Fibroblast of lung (primary cell): ENCODE measurements at places on chromosomes 2 and 18.

DNA sequence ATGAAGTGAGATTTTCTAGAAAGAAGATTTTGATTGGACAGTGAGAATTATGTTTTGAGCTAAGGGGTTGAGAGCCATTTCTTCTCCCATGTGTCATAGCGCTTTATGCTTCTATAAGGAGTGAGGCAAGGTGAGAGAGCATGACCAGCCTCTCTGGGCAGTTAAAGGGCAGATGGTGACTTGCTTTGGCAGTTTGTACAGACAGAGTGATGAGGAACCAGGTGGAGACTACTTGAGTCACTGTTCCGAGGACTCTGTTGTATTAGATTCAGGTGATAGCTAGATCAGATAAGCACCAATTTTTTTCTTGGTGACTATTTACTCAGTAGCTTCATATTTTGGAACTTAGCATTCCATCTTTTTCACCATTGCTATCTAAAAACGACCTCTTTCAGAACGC, 4.5 kb downstream of the CRIM1 start:
- DNase-seq = no peak

- DNase-seq = no peak
Measured at GRCh38 chr18:74419761-74420160, 37.3 kb downstream of the DIPK1C start.

DNA sequence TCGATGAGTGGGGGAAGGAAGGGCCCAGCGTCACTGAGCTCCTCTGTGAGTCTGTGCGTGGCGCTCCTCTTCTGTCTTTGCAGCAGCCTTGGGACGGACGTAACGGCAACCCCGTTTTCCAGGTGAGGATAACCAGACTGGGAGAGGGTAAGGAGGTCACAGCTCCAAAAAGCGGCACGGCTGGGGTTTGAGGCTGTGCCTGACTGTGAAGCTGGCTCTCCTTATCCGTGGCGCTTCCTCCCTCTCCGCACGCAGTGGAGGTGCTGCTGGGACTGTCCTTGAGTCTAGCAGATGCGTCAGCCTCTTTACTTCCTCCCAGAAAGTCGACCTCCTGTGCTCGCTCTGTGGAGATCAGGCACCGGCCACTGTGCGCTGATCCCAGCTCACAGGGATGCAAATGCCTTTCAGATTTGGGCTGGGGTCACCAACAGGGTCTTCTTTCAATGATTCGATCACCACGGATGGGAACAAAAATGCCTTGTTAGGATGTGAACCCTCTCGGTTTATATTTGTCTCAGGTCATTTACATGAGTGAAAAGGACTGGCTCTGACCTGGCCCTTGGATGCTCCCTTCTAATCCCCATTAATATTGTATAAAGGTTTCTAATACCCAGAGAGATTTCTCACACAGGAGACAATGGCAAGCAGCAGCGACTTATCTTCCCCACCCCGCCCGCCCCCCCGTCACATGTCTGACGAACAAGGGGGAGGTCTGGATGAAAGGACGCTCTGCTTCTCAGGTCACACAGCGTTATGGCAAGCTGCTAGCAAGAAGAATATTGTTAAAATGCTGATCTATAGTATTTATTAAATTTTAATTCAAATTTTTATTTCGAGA, 30.1 kb upstream of the E2F6 start:
- peak; percentile 15 for DNase-seq

GRCh38 chr2:120203251-120204021, 19.8 kb downstream of the TMEM185B start:
- DNase-seq = no peak

GRCh38 chr2:44397447-44398175, 35.9 kb downstream of the CAMKMT start:
- DNase-seq = no peak

DNA sequence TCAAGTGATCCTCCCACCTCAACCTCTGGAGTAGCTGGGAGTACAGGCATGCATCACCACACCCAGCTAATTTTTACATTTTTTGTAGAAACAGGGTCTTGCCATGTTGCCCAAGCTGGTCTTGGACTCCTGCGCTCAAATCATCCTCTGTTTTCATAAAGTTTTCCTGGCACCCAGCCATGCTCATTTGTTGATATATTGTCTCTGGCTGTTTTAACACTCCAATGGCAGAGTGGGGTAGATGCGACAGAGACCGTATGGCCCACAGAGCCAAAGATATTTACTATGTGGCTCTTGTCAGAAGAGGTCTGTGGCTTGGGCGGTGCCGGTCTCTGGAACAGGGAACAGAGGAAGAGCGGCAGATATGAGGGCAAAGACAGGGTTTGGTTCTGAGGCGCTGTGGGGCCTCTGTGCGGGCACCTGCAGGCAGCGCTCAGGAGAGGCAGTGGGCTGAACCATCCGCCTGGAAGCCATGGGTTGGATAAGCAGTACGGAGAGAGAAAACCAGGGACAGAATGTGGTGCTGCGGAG, 50.2 kb downstream of the CENPO start:
- no peak for DNase-seq

GRCh38 chr18:3875961-3876360, 426.0 kb downstream of the TGIF1 start:
- DNase-seq = no peak

DNA sequence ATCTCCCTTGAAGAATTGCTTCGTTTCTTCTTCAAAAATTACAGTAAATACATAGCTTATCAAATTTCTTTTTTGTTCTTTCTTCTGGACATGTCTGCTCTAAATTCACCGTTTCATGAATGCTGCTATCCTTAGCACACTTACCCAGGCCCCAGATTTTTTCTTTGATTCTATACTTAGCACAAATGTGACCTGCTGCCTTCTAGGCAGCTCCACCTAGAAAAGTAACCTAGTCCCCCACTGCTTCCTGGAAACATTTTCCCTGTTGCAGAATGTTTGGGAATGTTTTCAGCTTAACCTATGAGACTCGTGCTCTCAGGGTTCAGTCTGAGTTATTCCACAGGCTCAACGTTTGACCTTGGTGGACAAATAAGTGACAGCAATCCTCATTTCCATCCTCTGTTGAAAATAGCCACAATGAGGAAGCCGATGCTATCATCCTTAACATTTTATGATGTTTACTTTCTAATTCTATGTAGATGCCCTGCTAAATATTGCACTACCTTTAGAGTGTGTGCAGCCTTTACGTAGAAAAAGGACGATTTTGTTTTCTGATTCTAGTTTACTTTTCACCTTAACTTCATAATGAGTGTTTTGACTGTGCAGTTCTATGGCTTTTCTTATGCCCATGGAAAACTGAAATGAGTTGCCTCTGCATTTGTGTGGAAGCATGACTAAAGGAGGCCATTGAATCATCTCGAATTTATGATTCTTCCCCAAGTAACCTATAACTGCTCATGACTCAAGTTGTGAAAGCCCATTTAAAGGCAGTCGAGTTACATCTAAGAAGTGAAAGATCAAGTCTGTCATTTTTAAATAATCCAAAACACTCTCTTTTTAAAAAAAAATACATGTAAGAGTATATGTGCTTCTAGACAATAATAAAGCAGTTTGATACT, 47.7 kb downstream of the TMEM182 start:
- DNase-seq = no peak

DNA sequence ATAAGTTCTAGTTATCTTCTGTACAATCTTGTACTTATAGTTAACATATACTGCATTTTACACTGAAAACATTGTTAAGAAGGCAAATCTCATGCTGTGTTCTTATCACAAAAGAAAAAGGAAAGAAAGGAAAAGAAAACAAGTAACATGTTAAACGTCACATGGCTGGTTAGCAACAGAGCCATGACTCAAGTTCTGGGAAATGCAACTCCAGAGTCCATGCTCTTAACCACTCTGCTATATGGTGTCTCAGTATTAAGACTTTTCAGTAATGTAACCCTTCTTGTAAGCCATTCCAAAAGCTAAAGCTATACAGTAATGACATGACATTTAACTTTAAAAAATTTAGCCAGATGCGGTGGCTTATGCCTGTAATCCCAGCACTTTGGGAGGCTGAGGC, 181.4 kb downstream of the BARD1 start:
- DNase-seq = no peak

DNA sequence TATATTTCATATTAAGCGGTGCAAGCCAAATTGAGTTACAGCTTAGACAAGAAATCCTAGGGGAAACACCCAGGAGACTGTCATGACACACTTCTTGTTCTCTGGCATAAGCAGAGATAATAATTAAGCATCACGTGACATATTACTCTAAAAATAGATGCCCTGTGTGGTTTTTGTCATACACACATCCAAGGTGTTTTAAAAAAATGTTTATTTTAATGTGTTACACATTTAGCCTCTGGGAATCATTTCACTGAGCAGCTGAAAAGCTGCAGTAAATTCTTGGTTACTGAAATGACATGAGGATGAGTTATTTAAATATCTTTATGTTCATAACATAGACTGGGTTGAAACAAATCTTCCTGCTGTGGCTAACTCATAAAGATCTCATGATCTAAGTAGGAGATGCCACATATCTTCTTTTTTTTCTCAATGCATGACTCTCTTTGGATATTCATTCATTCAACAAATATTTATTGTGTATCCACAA, 38.0 kb upstream of the ERMN start:
- no peak for DNase-seq

- DNase-seq = no peak
Measured at GRCh38 chr2:37111958-37112357, 27.6 kb downstream of the GPATCH11 start.

- no peak for DNase-seq
Measured at GRCh38 chr2:38301969-38302702, 74.9 kb downstream of the ATL2 start.

DNA sequence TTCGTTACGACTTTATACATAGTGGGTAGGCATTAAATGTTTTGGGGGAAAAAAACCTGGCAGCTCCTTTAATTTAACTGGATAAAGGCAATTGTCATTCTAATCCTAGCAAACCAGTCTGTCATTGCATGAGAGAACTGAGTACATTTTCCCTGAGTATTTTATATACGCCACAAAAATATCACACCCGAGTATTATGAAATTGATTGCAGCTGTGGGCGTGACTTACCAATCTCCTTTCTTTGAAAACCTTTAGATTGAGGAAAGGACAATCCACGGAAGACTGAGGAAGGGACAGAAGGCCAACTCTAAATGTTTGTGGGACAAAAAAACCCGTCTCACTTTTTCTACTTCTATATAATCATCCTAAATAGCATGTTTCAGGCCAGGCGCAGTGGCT, 9.0 kb downstream of the TM4SF20 start:
- no peak for DNase-seq

DNA sequence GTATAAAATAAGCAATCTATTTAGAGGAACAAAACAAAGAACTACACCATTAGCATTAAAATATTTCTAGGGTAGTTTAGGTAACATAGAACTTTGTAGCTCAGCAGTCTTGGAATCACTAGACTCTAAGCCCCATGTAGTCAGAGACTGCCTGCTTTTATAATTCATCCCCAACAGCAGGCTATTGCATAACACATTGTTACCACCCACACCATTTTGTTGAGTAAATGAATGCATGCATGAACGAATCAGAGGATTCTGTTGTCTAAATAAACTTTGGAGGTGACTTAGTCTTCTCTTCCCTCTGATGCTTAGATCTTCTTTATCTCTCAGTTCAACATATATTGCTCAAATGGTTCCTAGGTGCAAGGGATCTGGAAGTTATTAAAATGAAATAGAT, 167.6 kb upstream of the TNP1 start:
- peak; percentile 28 for DNase-seq

- DNase-seq = no peak
Measured at GRCh38 chr18:71249791-71250190, 960.9 kb downstream of the SOCS6 start.

GRCh38 chr2:149741646-149742045, 154.1 kb upstream of the MMADHC start:
- peak; percentile 93 for DNase-seq

DNA sequence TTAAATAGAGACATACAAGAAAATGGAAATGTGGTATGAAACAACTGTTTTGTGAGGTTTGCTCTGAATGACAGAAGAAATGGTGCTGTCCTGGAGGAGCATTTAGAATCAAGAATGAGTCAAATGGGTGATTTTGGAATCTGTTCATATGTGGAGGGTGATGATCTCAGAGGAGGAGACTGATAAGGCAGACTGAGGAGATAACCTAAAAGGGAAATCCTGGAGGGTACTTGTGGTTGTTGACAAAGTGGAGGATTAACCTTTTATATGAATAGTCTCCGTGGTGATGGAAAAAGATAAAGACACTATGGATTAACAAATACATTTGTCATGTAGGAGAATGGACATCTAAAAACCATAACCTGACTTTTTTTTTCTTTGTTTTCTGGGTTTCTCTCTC, 74.1 kb downstream of the MMADHC start:
- DNase-seq = no peak

GRCh38 chr2:217218269-217219163, 358.7 kb upstream of the TNP1 start:
- peak; percentile 94 for DNase-seq

DNA sequence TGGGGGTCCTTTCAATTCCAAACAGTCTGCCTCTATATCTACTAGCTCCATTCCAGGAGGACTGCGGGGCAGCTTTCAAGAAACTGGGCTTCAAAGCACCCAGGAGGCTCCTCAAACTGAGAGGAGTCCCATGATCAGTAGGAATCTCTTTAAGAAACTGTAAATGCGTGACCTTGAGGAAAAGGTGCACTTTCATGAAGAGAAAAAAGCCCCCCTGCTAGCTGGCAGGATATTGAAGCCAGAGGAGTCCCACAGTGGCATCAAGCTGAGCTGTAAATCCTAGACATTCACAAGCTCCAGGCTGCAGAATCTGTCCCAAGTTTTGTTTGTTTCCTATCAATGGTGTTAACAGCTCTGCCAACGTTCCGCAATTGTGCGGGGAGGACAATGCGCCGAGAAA, 790.1 kb downstream of the SLC4A3 start:
- DNase-seq = no peak

DNA sequence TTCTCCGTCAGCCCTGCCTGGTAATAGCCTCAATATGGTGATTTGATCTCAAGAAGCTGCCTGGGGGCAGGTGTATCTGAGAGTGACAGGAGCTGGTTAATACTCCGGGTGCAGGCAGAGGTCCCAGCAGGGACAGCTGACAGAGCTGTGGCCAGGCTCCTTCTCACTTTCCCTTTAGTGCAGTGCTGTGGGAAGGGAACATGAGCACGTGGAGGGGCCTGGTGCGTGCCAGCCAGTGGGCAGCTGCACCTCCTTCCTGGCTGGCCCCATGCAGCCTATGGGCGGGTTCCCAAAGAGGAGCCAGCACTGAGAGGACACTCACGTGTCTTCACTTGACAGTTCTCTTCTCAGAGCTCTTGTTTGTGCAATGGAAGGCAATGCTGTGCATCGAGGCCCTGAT, 9.1 kb downstream of the CNNM4 start:
- DNase-seq = no peak

- DNase-seq = no peak
Measured at GRCh38 chr2:197497326-197497725, 2.3 kb downstream of the HSPD1 start.
